ENCODE measurements at places on chromosomes 5 and 9. TPM values are rescaled to one million over a fixed set of nuclear protein-coding genes. Genes with fewer than 3 reads are reported as not detected.

DNA sequence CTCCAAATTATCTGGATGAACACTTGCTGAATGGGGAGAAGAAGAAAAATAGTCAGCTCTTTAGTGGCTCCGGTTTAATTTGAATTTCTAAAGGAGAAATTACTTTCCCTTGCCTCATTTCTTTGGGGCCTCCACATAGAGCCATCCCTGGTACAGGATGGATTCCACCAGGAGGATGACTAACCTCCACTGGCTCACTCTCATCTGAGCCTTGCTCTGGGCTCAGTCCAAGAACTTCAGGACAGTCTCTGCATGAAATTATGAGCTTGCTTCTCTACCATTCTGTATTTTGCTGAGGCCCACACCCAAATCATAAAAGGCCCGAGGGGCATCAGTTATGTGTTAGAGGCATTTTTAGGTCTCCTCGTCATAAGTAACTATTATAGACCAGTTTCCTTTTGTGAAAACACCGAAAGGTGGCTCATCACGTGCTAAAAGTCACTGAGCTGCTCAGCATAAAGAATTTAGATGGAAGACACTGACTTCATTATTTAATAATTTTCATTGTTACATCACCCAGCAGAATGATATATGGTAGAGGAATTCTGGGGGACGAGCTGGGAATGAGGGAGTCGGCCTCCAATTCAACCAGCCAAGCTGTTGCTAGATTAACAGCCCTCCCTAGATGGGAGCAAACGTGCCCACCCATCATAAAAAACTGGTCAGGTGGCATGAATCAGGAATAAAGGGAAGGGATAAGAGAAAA lies 222.1 kb downstream of the TARS1 start:
- H3K4me3 ChIP-seq: no peak overlapping the region
- H3K4me1 ChIP-seq: no peaks in the 10 kb centered on the region
- no peaks in the 10 kb centered on the region for H3K36me3 ChIP-seq

Gene SPATA31C1
- total RNA-seq: 0.08 TPM

- H3K36me3 ChIP-seq: no peaks in the 10 kb centered on the region
- H3K27me3 ChIP-seq: no peaks in the 10 kb centered on the region
- H3K27ac ChIP-seq: peak overlapping the region; percentile 99
Measured at GRCh38 chr5:60700416-60700757, 421 bp upstream of the DEPDC1B start.

Gene AK8
- 0.14 TPM for total RNA-seq

- H3K27ac ChIP-seq: no peak overlapping the region
- no peak for DNase-seq
- H3K36me3 ChIP-seq: no peaks in the 10 kb centered on the region
- peaks cover 13% of the 10 kb centered on the region for H3K27me3 ChIP-seq
- H3K4me3 ChIP-seq: no peak overlapping the region
Measured at GRCh38 chr9:133158695-133159094, 5.0 kb downstream of the GBGT1 start.

DNA sequence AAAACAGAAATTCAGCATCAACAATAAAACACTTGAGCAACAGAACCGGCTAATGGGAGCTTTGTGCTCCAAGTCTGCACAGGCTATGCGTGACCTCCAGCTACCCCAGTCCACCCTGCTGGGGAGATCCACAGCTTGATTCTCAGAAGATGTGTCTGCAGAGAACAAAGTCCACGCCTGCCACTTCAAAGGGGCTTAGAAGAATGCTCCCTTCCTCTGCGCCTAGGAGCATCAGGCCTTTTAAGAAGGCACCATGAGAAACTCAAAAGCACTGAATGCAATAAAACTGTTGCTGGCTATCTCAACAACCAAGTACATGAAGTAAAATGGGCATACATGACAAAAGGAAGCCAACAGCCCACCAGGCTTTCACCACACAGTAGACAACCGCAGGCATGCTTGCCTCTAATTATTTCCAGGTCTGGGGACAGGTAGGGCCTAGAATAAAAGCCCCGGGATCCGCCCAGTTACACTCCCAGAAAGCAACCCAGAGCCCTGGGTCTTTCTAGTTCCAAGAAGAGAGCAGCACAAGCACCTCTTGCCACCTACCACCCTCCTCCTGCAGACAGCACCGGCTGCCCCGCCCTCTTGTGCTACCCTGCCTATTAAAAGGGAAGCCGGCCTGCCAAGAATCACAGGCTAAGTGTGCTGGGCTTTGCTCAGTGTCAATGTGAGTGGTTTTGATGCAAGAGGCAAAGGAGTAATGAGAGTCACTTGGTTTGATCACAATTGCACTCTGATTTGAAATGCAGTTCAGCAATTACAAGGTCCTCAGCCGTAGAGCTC lies 123.2 kb downstream of the SPOCK1 start:
- H3K4me3 ChIP-seq: no peak overlapping the region
- no peak overlapping the region for H3K27ac ChIP-seq
- H3K27me3 ChIP-seq: no peaks in the 10 kb centered on the region
- H3K36me3 ChIP-seq: no peaks in the 10 kb centered on the region
- DNase-seq: peak; percentile 30

DNA sequence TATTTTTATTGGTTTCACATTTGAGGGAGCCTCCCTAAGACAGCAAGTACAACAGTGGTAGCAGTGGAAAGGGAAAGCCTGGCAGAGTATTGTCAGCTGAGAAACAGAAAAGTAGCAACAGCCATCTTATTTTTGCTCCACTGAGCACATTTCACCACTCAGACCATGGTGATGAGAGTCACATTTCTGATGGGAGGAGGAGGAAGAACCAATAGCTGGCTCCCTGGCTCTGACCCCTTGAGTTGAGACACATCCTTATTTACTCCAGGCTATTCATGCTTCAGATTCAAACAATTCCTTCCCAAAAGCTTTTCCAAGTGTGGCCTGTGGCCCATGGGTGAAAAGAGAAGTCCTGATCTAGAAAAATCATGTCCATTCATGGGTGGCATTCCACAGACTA lies 236.3 kb downstream of the ARHGAP26 start:
- H3K4me1 ChIP-seq: peaks cover 6% of the 10 kb centered on the region
- H3K27me3 ChIP-seq: no peaks in the 10 kb centered on the region
- H3K4me3 ChIP-seq: no peak overlapping the region
- no peaks in the 10 kb centered on the region for H3K36me3 ChIP-seq
- no peak overlapping the region for H3K27ac ChIP-seq

Gene GRM6
- not detected for total RNA-seq

GRCh38 chr5:16975950-16976624 lies 40.0 kb upstream of the MYO10 start:
- H3K27ac ChIP-seq: no peak overlapping the region
- H3K27me3 ChIP-seq: no peaks in the 10 kb centered on the region
- H3K4me1 ChIP-seq: no peaks in the 10 kb centered on the region
- no peak for DNase-seq
- no peaks in the 10 kb centered on the region for H3K36me3 ChIP-seq

Gene PCDHGA9
- total RNA-seq: 7.8 TPM

Gene SLCO6A1
- total RNA-seq: not detected

DNA sequence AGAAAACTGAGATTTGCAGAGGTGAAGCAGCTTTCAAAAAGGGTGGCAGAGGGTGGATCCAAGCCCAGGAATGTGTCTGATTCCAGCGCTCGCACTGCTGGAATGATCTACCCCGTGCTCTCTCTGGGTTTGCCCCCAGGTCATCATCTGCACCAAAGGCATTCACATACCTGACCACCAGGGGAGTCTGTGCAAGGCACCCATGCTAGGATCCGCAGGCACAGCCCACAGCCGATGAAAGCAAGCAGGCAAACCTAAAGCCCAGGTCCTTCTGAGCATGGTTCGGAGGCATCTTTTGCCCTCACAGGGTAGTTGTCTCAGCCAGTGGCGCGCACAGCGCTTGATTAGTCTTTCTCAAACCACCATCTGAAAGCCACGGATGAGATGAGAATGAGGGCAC lies 56.6 kb downstream of the TEK start:
- no peaks in the 10 kb centered on the region for H3K4me1 ChIP-seq
- H3K27me3 ChIP-seq: no peaks in the 10 kb centered on the region
- no peak overlapping the region for H3K27ac ChIP-seq
- no peak overlapping the region for H3K4me3 ChIP-seq

DNA sequence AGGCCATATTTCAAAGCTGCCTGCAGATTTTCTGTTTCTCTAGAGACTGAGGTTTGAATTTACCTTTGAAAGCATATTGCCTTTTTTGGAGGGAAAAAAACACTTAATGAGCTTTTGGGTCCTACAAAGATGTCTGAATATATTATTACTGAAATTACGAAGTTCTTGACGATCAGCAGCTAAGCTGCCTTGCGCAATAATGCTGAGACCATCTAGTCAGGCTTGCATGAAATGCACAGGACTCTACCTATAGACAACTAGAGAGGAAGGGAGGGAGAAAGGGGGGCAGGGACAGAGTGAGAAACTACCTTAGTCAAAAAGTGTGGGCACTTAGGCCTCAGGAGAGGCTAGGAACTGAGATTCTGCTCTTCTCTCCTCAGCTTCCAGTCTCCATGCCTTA lies 175.9 kb upstream of the KIF2A start:
- DNase-seq: no peak
- no peak overlapping the region for H3K27ac ChIP-seq
- no peak overlapping the region for H3K4me3 ChIP-seq
- no peaks in the 10 kb centered on the region for H3K4me1 ChIP-seq
- H3K27me3 ChIP-seq: no peaks in the 10 kb centered on the region

DNA sequence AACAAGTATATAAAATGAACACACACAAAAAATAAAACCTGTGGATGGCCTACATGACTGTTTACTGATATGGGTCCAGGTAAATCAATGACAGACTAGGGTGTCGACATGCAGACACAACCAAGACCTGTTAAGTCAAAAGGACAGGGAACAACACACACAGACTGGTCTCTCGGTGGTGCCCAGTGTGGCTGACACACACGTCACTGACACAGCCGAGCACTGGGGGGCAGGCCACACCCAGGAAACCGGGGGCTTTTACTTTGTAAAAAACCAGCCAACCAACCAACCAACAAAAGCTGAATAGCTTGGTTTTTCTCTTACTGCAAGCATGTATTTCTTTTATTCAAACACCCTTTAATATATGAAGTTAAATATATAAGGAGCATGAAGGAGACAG lies 5.0 kb downstream of the FAM163B start:
- peaks cover 15% of the 10 kb centered on the region for H3K27me3 ChIP-seq
- no peak overlapping the region for H3K27ac ChIP-seq
- H3K4me1 ChIP-seq: no peaks in the 10 kb centered on the region
- no peak overlapping the region for H3K4me3 ChIP-seq
- H3K36me3 ChIP-seq: no peaks in the 10 kb centered on the region

Gene LCN6
- not detected for total RNA-seq

DNA sequence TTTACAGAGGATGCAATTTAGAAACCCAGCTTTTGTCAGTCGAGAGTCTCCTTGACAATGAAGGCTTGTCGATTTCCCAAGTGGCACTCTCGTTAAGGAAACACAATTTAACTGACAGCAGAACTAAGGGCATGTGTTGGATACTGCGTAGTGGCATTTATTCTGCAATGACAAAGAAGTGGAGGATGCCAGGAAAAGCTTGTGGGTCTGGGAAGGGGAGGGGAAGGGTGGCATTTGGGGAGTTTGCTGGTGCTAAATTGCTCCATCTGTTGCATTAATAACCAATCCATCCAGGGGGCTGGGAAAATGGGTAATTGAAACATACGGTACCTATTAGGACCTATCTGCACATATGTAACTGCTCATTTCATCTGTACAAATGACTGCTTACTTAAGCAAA lies 190.6 kb downstream of the NSG2 start:
- H3K4me1 ChIP-seq: no peaks in the 10 kb centered on the region
- DNase-seq: no peak
- H3K27me3 ChIP-seq: no peaks in the 10 kb centered on the region
- no peak overlapping the region for H3K4me3 ChIP-seq
- no peak overlapping the region for H3K27ac ChIP-seq
- no peaks in the 10 kb centered on the region for H3K36me3 ChIP-seq
